ENCODE measurements at places on chromosomes 11 and 22.

DNA sequence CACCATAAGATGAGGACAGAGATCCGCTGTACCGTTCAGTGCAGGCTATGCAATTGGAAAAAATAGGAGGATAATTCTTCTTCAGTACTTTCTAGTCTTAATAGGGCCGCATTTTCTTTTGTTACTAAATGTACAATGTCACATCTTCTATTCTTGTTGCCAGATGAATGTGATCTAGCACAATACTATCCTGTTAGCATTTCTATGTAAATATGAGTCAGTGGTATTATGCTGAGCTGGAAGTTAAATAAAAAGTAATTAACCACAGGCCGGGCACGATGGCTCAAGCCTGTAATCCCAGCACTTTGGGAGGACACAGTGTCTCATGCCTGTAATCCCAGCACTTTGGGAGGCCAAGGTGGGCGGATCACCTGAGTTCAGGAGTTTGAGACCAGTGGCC is 24.4 kb upstream of the BIRC3 start:
- no peak for DNase-seq

- peak; percentile 54 for DNase-seq
Observed at GRCh38 chr11:64233913-64234586, at the start of gene VEGFB. Gene VEGFB, plus strand, starts transcription at chr11:64234584. Its CDS starts 250 bp downstream, at chr11:64234834.

DNA sequence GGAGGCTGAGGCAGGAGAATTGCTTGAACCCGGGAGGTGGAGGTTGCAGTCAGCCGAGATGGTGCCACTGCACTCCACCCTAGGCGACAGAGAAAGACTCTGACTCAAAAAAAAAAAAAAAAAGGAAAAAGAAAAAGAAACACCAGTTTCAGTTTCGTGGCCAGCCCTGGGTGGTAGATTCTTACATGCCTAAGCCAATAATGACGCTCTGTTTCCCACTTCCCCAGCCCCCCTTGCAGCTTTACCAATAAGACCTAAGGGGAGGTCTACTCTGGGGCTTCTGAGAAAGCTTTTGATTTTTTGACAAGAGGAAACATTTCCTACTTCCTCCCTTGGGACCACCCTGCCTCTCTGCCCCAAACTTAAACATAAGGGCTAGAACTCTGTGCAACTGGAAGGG is 30.0 kb upstream of the PTPRJ start:
- no peak for DNase-seq

GRCh38 chr11:83727251-83727650 is 441.1 kb upstream of the CCDC90B start:
- DNase-seq = no peak

DNA sequence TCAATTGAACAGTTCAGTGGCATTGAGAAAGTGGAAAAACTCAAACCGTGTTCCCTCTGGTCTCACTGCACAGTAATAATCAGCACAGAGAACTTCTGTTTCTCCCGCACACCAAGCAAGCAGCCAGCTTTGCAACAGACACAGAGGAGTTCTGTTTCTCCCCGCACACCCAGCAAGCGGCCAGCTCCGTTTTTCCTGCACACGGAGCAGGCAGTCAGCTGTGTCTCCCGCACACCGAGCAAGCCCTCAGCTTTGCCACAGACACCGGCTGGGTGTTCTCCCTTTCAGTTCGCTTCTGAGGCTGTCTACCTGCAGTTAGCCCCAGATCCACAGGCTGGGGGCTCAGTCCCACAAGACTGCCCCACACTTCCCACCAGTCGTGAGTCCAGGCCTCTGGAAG is 9.9 kb upstream of the TALDO1 start:
- no peak for DNase-seq

GRCh38 chr11:102546923-102547471 is 16.4 kb upstream of the MMP7 start:
- DNase-seq = peak; percentile 55

- DNase-seq = no peak
Observed at GRCh38 chr11:116272181-116272789, 500.5 kb downstream of the BUD13 start.

- DNase-seq = peak; percentile 49
Observed at GRCh38 chr22:31488988-31489617, 539 bp downstream of the EIF4ENIF1 start.

- no peak for DNase-seq
Observed at GRCh38 chr11:114928260-114928870, 250.0 kb downstream of the NXPE2 start.

GRCh38 chr11:75635066-75635862 is 33.6 kb downstream of the MAP6 start:
- DNase-seq = no peak

DNA sequence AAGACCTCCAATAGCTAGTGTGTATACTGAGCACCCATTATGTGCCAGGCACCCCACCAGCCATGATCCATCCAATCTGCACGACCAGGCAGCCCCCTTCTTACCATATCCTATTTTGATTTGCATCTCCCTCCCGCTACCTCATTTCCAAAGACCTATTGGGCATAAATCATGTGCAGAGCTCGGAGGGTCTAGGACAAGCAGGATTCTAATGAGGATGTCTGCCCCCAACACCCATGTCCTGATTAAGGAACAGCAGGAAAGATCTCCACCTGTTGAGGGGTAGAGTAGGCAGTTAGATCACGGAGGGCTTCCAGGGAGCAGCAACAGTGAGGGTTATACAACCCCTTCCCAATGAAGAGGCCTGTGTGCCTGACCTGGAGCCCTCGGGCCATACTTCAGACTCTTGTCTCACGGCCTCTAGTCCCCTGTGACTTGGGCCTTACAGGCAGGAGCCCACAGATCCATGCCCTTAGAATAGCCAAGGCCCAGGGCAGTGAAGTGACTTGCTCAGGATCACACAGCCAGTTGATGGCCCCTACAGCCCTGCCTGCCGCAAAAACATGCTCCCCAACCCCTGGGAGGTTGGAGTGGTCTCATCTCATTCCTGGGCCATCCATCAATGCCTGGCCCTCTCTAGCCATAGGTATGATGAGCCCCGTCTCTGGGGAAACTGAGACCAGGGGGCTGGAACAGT is 3.5 kb downstream of the RAB3IL1 start:
- DNase-seq = no peak

- DNase-seq = no peak
Observed at GRCh38 chr11:13902523-13902922, 60.0 kb upstream of the SPON1 start.

GRCh38 chr11:112297248-112297866 is 36.7 kb upstream of the PLET1 start:
- DNase-seq = no peak

- DNase-seq = no peak
Observed at GRCh38 chr11:122836916-122837315, 1.4 kb upstream of the CRTAM start.

DNA sequence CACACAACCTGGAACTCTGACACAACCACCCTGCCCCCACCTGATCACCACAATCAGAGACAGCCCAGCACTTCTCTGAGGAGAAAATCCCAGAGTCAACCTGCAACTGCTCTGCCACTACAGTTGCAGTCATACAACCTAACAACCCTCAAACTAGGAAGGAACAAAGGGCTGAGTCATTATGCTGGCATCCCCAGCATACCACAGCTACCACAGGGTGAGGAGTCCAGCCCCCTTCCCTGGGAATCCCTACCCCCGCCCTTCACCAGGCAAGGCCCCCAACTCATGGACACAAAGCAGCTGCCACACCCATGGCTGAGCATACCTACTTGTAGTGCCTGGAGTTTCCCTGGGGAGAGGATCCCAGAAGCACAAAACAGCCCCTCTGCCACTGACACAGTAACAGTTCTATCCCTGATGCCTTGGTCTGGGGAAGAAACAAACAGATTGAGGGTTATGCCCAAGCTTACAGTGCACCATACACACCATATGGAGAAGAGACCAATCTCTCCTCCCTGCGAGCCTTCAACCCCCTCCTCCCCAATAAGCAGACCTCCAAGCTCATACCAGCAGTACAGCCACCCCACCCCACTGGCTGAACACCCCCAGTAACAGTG is 68.5 kb upstream of the C11orf58 start:
- peak; percentile 52 for DNase-seq

DNA sequence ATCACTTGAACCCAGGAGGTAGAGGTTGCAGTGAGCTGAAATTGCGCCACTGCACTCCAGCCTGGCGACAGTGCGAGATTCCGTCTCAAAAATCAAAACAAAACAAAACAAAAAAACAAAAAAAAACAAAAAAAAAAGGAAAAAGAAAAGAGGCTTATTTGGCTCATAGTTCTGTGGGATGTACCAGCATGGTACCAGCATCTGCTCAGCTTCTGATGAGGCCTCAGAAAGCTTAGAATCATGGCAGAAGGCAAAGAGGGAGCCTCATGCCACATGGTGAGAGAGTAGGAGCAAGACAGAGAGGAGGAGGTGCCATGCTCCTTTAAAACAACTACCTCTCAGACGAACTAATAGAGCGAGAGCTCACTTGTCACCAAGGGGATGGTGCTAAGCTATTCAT is 10.6 kb upstream of the PTS start:
- DNase-seq = no peak

- DNase-seq = no peak
Observed at GRCh38 chr11:11215058-11215815, 137.8 kb downstream of the CSNK2A3 start.

DNA sequence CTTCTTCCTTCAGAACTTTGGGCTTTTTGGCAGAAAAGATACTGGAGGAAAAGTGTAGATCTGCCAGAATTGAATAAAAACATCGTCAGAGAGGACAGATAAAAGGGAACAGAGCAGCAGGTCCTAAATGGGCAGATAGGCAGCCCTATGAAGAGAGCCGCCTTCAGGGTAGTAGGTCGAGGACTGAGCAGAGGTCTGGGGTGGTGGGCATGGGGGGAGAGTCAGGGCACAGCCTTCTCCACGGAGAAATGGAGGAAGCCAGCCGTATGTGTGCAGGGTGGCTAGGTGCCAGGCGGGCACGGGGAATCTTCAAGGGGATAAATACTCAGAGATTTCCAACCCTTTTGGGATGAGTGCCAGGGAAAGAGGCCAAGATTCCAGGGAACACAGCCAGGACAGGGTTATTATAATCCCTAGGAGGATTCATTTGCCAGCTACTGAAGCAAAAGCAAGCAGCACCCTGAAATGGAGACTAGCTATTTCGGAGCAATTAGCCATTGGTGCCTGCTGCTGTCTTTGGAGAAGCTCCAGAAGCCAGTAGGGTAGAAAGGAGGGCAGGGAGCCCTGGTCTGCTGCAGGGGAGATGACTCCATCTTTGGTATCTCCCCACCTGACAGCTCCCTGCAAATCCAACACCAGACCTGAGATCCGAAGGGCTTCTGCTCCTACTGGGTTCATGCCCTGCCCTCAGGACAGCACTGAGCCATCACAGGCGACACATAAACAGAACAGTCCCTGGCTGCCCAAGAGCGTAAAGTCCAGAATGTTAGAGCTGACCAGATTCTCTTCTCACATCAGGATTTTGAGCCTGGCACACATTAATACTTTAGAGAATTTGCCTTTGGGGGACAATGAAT is 174.5 kb upstream of the NTM start:
- no peak for DNase-seq

DNA sequence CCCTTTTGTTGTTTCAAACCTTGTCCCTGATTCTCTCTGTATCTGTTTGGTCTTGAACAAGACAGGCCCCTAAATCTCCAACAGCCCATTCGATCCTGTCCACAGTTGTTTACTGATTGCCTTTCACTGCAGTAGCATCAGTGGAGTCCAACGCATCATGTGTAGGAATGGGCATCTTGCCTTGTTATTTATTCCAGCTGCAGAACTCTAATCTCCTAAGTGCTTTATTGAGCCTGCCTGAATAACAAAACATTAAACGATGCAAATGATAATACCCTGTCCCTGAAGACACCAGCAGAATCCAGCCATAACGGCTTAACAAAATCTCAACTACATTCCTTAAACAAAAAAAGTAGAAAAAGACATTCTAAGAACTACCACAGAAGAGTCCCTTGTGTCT is 50.1 kb downstream of the SLC35F2 start:
- DNase-seq = no peak

DNA sequence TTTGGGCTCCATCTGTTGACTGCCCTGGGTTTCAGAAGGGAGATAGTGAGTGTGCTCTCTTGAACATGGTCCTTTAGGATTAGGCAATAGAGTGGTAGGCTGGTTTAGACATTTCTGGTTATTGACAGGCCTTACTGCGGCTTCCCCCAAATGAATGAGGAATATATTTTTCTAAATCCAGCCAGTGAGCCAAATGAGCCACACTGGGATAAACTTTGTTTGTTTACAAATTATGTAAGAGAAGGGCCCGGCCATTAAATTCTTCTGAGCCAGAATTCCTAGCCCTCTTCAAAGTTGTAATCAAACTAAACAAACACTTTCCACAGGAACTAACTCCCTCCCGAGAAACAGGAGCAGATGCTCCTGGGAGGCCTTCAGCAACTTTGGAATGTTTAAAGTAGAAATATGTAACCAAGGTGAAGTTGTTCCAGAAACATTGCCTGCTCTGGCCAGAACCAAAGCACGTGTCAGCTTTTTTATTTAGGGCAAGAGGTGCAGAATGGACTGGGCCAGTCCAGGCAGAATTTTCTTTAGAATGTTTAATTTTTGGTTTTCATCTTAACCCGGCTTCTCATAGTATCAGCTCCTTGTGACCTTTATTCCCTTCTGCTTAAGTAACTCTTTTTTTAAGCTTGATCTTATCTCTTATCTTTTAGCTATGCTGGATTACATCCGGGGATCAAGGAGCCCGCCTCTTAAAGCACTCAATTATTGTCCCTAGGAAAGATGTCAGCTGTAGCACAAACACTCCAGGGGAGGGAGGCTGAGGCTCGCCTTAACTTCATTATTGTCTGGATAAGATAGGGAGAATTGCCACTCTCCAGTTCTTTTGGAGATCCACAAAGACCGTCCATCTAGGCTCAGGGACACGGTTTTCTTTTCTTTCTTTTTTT is 28.7 kb downstream of the ZNRF3 start:
- DNase-seq = peak; percentile 64

DNA sequence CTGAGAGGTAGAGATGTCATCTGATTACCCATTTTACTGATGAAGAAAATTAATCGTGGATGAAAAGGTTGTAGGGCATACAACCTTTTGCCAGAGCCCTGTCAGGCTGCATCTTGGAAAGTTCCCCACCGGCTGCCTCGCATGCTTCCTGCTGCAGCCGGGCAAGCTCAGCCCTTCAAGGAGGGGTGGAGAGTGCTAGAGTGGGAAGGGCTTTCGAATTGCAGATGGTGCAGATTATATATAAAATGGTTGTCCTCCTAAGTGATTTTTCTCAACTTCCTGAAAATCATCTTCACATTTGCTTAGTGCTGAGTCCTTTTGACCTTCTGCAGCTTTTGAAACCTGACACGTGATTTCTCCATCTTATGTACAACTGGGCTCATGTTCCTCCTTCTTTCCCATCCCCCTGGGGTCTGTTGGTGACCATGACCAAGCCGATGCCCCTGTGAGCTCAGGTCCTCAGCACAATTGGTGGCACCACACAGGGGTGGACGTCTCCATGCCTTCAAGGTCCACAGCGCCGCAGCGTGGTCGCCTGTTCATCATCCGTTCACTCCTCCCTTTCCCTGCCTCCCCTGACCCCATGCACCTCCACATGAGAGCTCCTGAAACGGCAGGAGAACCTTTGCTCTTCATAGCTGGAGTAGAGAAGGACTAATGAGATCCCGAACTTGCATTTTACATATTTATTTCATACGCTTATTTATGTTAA is 47.6 kb upstream of the MYO18B start:
- no peak for DNase-seq

GRCh38 chr11:50394017-50394416 is 361.3 kb downstream of the OR4C45 start:
- no peak for DNase-seq
